ENCODE measurements at places on chromosomes 11 and 22. TPM values are rescaled to one million over a fixed set of nuclear protein-coding genes. Genes with fewer than 3 reads are reported as not detected.

Gene PHETA2
- total RNA-seq, result 0.22 TPM

Gene INPP5J
- 8.9 TPM for total RNA-seq

Gene MS4A3
- not detected for total RNA-seq

Gene IRAG1
- 3.7 TPM for total RNA-seq

Gene PAMR1
- total RNA-seq, result not detected

Gene TIGD3
- 2.4 TPM for total RNA-seq

Gene FAT3
- 0.02 TPM for total RNA-seq

Gene PNPLA3
- 7.3 TPM for total RNA-seq

Gene RIBC2
- total RNA-seq, result 8.3 TPM

Gene GAB2
- 1.9 TPM for total RNA-seq

Gene MS4A15
- 1.5 TPM for total RNA-seq

Gene APOA1
- 2.0 TPM for total RNA-seq

Gene TEX12
- not detected for total RNA-seq

Gene LARGE1
- 1.5 TPM for total RNA-seq

Gene MLC1
- not detected for total RNA-seq

Gene BAIAP2L2
- 1.0 TPM for total RNA-seq

Gene TEX54
- not detected for total RNA-seq

Gene CEND1
- total RNA-seq, result 0.27 TPM

Gene SERHL2
- total RNA-seq, result not detected

Gene CTSF
- total RNA-seq, result 0.34 TPM

Gene SAA1
- total RNA-seq, result 8.6 TPM

Gene OR6T1
- not detected for total RNA-seq

Gene BATF2
- 2.1 TPM for total RNA-seq

Gene BCO2
- total RNA-seq, result 4.0 TPM

Gene OR56B1
- not detected for total RNA-seq

Gene IL17REL
- total RNA-seq, result not detected

Gene C11orf52
- 4.6 TPM for total RNA-seq

Gene MB
- 1.5 TPM for total RNA-seq

Gene DTX4
- total RNA-seq, result 7.6 TPM

Gene FIBIN
- not detected for total RNA-seq

Gene OR56A1
- total RNA-seq, result not detected

Gene OR4A16
- not detected for total RNA-seq

Gene NRGN
- total RNA-seq, result 33.3 TPM

Gene MPEG1
- 0.07 TPM for total RNA-seq

Gene OR8D1
- not detected for total RNA-seq

Gene PICK1
- total RNA-seq, result 40.0 TPM

Gene C22orf31
- not detected for total RNA-seq

Gene MRGPRE
- total RNA-seq, result not detected

Gene FERMT3
- total RNA-seq, result 4.3 TPM

Gene FADS1
- 56.6 TPM for total RNA-seq

Gene OR10G7
- total RNA-seq, result not detected

Gene ENTHD1
- not detected for total RNA-seq

Gene TUBA8
- total RNA-seq, result 2.3 TPM

Gene RFPL1
- not detected for total RNA-seq

Gene FGF4
- not detected for total RNA-seq

Gene RASL10A
- total RNA-seq, result 0.96 TPM

Gene C11orf54
- 26.1 TPM for total RNA-seq

Gene C11orf71
- total RNA-seq, result 4.3 TPM

Gene RHOD
- 42.0 TPM for total RNA-seq

Gene NCF4
- total RNA-seq, result 0.37 TPM

Gene OR10A2
- total RNA-seq, result not detected

Gene LYVE1
- 0.34 TPM for total RNA-seq

Gene ARHGAP1
- 36.9 TPM for total RNA-seq

Gene OR52N4
- not detected for total RNA-seq

Gene PGM2L1
- total RNA-seq, result 4.9 TPM

Gene CENPM
- 44.7 TPM for total RNA-seq

Measured in HCT116 (cell line).